ENCODE measurements at places on chromosomes 3 and 15.

DNA sequence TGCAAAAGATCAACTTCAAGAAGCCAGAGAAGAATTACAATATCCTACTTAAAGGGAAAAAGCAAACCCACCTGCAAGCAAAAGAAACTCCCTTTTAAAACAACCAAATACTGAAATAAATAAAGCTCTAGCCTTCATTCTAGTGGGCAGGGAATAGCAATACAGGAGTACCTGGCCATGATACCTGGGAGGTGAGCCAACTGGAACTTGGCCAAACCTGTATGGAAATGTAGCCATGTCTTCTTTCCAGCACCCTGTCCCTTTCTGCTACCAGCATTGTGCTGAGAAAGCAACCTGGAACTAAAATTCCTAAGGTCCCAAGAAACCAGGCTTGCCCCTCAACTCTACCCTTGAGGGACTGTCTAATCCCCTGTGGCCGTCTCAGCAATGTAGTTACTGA lies 530.0 kb downstream of the EPHB1 start:
- no peak for DNase-seq

DNA sequence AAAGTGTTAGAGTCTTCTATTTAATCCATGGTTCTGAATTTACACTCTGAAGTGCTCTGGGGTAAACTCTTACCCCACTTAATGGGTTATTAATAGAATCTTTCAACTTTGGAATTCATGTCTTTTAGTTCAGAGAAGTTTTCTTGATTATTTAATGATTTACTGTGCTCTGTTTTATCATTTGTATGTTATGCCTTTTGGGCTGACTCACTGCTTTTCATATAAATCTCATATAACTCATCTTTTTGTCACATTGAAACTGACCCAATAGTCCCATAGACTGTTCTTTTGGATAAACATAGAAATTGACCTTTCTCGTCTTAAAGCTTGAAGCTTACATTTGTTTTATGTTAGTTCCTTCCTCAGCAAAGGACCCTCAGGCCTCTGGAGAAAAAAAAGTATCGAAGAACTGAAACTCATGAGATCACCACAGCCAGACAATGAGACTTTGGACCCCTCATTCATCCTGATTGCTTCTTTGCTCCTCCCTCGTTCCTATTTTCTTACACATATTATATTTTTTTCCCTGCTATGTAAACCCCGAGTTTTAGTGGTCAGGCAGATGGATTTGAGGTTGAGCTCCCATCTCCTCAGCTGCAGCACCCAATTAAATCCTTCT lies 229.1 kb upstream of the CBLB start:
- DNase-seq: no peak

DNA sequence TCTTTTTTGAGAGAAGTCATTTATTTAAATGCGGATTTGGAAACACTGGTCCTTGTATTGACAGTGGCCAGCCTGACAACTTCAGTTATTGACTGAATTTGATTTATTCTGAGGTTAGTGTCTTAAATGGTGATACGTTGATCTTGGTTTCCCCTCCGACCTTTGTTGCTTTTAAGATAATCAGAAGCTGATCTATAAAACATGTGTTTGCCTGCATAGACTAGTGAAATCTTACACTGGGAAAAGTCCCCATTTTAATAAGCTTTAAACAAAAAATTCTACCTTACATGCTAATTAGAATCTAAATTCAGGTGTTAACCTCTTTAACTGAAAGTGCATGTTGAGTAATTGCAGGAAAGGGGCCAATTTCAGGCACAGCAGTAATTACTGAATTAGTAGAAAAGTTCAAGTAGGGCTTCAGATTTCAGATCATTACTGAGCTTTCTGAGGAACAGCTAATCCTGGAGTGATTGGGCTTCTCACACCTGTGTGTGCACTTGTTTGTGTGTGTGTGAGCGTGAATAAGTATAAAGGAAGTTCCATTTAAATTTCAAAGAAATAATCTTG lies 221.4 kb downstream of the SOX2 start:
- DNase-seq: no peak

DNA sequence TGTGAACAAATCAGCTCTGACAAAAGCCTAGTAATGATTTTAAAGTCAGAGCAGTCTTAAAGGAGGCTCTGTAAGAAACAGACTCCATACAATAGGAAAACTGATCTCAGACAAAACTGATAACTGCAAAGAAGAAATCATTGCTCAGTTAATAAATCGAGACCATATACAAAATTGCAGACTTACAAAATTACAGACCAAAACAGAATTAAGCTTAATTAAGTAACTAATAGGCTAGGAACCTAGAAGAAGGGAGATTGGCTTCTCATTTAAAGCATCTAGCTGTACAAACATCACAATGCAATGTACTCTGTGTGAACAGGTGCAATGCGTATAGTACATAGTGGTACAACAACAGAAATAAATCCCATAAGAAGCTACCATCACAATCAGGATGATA lies 46.3 kb downstream of the ZBTB20 start:
- no peak for DNase-seq

DNA sequence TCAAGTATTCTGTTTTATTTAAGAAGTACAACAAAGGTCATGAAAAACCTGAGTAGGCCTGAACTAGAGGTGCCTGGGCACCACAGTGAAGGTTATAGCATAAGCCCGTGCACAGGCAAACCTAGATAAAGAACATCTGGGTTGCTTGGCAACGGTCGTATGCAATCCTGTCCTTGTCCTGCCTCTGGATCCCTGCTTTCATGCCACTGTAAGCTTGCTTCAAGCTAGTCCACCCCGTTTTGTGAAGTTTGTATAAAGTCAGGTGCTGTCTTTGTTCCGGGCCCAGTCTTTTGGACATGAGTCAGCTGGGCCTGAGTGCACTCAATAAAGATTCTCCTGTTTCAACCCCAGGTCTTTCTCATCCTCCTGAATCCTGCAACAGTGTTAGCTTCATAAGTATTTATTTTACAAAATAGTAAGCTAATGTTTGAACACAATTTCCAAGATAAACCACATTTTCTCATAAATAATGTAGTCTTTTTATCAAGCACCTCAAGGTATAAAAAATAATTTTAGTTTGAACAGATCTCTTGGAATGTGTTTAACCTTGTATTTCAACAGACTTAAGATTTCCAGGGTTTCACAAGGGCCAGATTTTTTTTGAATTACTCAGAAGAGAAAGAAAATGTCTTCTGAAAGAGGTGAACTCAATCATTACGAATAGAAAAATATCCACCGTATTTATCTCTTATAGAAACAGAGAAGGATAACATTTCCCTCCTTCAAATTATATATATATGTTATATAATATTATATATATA lies 14.3 kb upstream of the SLC9C1 start:
- no peak for DNase-seq

DNA sequence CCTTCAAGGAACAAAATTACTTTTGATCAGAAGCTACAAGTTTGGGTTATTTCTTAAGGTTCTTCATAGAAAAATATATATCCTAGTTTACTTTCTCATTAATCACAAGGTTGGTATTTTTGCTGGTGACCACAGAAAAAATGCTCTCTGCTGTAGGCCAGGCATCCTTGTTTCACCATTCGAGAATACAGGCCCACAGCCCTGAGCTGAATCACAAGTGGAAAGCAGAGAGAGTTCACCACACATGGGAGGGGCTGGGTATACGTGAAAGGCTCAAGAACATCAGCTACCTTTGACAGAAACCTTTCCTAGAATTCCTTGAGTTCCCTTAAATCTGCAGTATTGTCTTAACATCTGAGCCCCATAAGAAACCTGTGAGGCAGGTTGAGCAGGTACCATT lies 23.2 kb downstream of the CPEB1 start:
- DNase-seq: no peak

GRCh38 chr3:11289864-11290263 lies 17.7 kb downstream of the ATG7 start:
- DNase-seq: no peak

GRCh38 chr15:63041974-63042876 lies at the start of gene TPM1:
TPM1 (plus strand) TSS chr15:63042747; CDS start chr15:63042830, 83 bp downstream.
- DNase-seq: peak; percentile 62

DNA sequence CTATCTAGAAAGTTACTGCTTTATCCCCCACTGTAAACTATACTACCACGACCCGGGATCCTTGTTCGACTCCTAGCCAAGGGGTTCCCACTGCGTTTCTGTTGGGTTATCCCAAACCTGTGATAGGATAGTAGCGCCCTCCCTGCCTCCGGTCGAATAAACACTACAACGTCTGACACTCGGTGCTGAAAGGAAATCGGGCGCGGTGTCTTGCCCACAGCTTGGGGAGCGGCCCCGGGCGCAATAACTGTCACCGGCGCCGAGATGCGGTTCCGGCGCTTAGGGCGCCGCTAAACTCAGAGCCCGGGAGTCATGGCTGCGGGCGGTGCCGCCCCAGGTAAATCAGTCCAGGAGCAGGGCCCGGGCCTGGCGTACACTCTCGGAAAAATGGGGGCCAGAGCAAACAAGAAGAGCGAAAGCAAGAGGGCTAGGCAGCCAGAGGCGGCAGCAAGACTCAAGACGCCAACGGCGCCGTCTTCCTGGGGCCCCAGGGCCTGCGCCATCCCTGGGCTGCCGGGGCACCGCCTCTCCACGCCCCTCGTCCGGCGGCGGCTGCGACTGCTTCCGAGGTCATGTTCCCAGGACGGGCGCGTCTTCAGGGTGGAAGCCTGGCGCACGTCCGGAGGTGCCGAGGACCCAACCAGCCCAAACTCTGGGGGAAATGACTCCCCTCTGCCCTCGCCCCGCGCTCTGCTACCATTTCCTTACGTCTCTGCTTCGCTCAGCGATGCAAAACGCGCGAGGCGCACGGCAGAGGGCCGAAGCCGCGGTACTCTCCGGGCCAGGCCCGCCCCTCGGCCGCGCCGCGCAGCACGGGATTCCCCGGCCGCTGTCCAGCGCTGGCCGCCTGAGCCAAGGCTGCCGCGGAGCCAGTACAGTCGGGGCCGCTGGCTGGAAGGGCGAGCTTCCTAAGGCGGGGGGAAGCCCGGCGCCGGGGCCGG lies at the start of gene DUT:
TSS of gene DUT (plus strand) at position 575 of the 941 bp plus-strand sequence. CDS start at position 662, 87 bp downstream.
- peak; percentile 91 for DNase-seq

- DNase-seq: peak; percentile 66
Observed at GRCh38 chr3:197356275-197356674, 57.9 kb upstream of the DLG1 start.

DNA sequence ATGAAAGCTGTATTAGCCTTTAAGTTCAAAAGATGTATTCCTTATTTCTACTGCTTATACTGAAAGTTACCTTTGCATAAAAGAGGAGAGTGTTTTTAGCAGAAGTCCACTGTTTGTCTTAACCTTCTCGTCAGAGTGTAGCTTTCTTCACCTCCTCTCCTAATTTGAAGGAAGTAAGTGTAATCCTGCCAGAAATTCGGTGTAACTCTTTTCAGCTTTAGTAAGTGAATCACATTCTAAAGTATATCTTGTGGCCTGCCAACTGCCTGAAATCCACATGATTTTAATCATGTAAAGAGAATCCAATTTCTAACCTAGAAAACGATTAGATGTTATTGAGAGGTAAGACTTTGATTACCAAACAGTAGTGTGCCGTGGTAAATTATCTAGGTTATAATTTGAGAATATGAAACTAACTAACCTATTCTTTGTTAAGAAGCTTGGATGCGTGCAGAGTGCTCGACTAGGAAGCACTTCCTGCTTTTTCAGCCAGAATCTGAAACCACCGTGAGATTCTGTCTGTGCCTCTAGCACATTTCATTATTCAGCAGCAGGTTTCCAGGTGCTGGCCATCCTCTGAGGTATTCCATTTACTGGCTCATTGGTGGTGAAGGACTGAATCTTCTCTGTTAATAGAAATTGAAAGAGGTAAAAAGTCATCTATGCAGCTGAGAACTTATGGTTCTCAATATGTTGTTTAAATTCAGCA lies 7.5 kb downstream of the GYG1 start:
- DNase-seq: no peak

DNA sequence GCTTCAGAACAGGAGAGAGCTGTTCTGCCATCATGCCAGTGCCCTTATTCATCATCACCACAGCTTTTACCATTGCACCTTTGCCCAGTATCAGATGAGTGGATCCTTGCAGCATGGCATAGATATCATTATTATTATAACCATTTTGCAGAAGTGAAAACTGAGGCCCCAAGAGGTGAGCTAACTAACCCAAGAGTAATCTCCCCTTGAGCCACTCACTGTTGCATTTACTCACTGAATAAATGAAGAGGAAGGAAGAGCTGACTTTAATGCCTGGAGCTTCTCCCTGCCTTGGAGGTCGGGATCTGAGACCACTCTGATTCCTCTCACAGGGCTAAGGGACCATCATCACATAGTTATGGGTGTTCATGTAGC lies 32.0 kb downstream of the HRH1 start:
- DNase-seq: no peak

- no peak for DNase-seq
Observed at GRCh38 chr3:29346828-29347227, 66.0 kb downstream of the RBMS3 start.

Data from ascending aorta (tissue), 2 donors.